ENCODE measurements at places on chromosomes 2 and 18. TPM values are rescaled to one million over a fixed set of nuclear protein-coding genes. Genes with fewer than 3 reads are reported as not detected.

The TMEM37 gene
- not detected for total RNA-seq

The PARD3B gene
- total RNA-seq, result 2.3 TPM

The DNAH6 gene
- 1.5 TPM for total RNA-seq

DNA sequence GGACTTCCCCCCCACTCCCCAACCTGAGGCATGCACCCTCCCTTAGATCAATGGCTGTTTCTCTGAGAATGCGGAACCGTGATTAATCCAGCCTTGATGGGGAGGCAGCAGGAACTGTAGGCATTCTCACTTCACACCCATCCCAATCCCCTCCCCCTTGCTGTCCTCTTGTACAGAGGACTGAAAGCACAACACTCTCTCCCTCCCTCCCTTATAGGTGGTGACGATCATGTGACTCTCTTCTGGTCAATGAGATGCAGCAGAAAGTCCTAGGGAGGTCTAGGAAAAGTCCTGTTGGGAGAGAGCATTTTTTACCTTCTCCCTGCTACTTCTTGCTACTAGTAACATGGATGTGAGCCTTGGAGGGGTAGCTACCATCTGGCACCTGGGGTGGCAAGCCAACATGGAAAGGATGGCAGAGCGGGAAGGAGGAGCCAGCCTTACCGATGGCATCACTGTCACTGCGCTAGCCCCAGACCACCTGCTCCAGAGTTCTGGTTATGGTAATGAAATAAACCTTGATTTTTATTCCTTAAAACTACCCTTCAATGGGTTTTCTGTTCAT lies 106.9 kb downstream of the MSH2 start:
- no peak overlapping the region for H3K27ac ChIP-seq
- peaks cover 4% of the 10 kb centered on the region for H3K4me1 ChIP-seq
- H3K4me3 ChIP-seq, result no peak overlapping the region
- no peaks in the 10 kb centered on the region for H3K27me3 ChIP-seq

GRCh38 chr2:137964859-137965459 lies 686 bp downstream of the HNMT start:
- peak overlapping the region; percentile 21 for H3K4me3 ChIP-seq
- H3K27ac ChIP-seq, result no peak overlapping the region
- peaks cover 5% of the 10 kb centered on the region for H3K36me3 ChIP-seq
- no peaks in the 10 kb centered on the region for H3K4me1 ChIP-seq
- DNase-seq, result no peak
